Activated CD4-positive, alpha-beta T cell treated with anti-CD3 and anti-CD28 coated beads, Interleukin-2, amount 10 ng/mL, durations not matched to agents 24 days and 14 days (primary cell): ENCODE measurements at places on chromosomes 11 and 22. TPM values are rescaled to one million over a fixed set of nuclear protein-coding genes. Genes with fewer than 3 reads are reported as not detected.

KCNJ1 gene
- not detected in 2 replicates for total RNA-seq

PAK1 gene
- total RNA-seq = 32.1 and 33.1 TPM in 2 replicates

C11orf87 gene
- not detected in 2 replicates for total RNA-seq

TBX10 gene
- total RNA-seq = not detected in 2 replicates

GLYATL2 gene
- total RNA-seq = not detected in 2 replicates

B4GALNT4 gene
- 3.9 and 4.1 TPM in 2 replicates for total RNA-seq

TTC28 gene
- 1.3 and 2.2 TPM in 2 replicates for total RNA-seq

GLYAT gene
- total RNA-seq = not detected in 2 replicates

GRAMD1B gene
- total RNA-seq = 117 TPM in 2 replicates

DTX4 gene
- 0.17 and 0.47 TPM in 2 replicates for total RNA-seq

MISFA gene
- 3.4 and 3.5 TPM in 2 replicates for total RNA-seq

- peaks cover 20% of the 10 kb centered on the region for H3K36me3 ChIP-seq
- no peak overlapping the region for H3K4me3 ChIP-seq
Measured at GRCh38 chr11:62702246-62702645, 5.0 kb downstream of the BSCL2 start.

- H3K27me3 ChIP-seq = peaks cover 2% of the 10 kb centered on the region
- DNase-seq = peak; percentile 85
- peaks cover 81% of the 10 kb centered on the region for H3K4me1 ChIP-seq
- no peaks in the 10 kb centered on the region for H3K36me3 ChIP-seq
Measured at GRCh38 chr22:26648011-26648497, 9.3 kb upstream of the MIAT start.

DNA sequence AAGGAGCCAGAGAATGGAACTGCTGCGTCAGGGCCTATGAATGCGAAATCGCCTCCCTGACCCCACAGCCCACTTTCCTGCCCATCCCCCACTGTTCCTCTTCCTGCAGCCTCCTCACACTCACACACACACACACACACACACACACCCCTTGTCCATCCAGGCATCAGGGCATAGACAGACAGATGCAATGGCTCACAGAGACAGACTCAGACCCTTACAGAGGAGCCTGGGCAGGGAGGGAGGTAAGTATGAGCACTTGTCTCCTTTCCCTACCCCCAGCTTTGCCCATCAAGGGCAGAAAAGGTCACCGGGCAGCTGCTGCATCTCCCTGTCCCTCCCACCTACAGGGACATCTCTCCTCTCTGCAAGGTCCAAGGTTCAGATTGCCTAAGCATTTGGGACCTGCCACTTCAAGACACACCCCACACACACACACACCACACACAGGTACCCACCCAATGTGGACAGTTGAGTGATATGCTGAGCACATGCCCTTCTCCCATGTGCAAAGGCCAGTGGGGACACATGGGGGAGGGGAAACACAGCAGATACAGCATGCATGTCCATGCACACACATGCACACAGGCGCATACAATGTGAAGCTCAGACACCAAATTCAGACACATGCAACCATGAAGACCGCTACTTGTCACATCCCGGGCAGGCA lies 2.0 kb upstream of the NRXN2 start:
- peaks cover 14% of the 10 kb centered on the region for H3K4me1 ChIP-seq
- no peak overlapping the region for H3K4me3 ChIP-seq
- H3K36me3 ChIP-seq = peaks cover 21% of the 10 kb centered on the region
- peaks cover 26% of the 10 kb centered on the region for H3K27me3 ChIP-seq

DNA sequence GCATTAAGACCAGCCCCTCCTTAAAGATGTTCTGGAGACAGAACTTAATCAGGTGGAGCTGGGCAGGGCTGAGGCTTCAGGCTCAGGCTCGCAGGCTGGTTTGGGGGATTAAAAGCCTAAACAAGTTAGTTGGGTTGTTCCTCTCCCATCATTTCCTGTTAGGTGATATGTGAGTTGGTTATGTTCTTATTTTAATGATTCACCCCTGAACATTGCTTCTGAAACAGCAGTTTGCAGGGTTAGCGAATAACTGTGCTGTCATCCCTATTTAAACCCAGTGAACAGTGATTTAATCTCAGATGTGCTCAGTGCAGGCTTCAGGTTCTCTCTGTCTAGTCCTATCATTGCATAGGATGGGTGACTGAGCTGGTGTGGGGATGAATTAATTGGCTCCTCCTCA lies 47.4 kb upstream of the BIRC3 start:
- peaks cover 25% of the 10 kb centered on the region for H3K4me1 ChIP-seq
- peaks cover 46% of the 10 kb centered on the region for H3K27me3 ChIP-seq
- no peaks in the 10 kb centered on the region for H3K36me3 ChIP-seq
- no peak for DNase-seq
- peak overlapping the region; percentile 25 for H3K4me3 ChIP-seq

DNA sequence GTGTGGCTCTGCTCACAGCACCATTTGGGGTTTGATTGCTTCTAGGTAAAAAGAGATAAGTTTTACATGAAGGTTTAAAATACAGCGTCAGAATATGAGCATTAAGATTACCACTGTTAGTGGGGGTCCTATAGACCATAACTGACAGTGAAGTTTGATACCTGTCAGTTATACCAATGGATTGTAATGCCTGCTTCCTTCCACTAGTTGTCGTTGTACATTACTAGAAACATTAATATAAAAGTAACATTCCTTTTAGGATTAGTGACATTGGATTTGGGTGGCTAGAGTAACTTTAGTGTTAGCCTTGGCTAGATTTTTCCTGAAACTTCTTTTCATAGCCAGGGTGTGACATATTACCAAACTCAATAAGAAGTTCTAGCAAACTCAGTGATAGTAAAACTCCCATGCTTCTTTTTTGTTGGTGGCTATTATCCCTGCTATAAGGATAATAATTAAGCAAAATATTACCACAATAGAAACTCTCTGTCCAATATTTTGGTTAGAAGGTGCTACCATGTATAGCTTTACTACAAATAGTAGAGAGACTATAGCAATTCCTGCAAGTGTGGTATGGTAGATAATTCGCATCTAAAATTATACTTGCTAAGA lies 57.1 kb downstream of the FAM181B start:
- no peaks in the 10 kb centered on the region for H3K27me3 ChIP-seq
- no peaks in the 10 kb centered on the region for H3K4me1 ChIP-seq
- no peak overlapping the region for H3K4me3 ChIP-seq
- H3K27ac ChIP-seq = no peak overlapping the region
- no peaks in the 10 kb centered on the region for H3K36me3 ChIP-seq
- no peak for DNase-seq

- no peak overlapping the region for H3K4me3 ChIP-seq
- H3K4me1 ChIP-seq = no peaks in the 10 kb centered on the region
- DNase-seq = no peak
- H3K27me3 ChIP-seq = peaks cover 16% of the 10 kb centered on the region
- H3K36me3 ChIP-seq = no peaks in the 10 kb centered on the region
Measured at GRCh38 chr22:39184586-39185577, 32.4 kb upstream of the CBX7 start.

GRCh38 chr11:33021937-33022336 lies 6.3 kb downstream of the DEPDC7 start:
- H3K36me3 ChIP-seq = no peaks in the 10 kb centered on the region
- DNase-seq = no peak
- peaks cover 2% of the 10 kb centered on the region for H3K4me1 ChIP-seq

DNA sequence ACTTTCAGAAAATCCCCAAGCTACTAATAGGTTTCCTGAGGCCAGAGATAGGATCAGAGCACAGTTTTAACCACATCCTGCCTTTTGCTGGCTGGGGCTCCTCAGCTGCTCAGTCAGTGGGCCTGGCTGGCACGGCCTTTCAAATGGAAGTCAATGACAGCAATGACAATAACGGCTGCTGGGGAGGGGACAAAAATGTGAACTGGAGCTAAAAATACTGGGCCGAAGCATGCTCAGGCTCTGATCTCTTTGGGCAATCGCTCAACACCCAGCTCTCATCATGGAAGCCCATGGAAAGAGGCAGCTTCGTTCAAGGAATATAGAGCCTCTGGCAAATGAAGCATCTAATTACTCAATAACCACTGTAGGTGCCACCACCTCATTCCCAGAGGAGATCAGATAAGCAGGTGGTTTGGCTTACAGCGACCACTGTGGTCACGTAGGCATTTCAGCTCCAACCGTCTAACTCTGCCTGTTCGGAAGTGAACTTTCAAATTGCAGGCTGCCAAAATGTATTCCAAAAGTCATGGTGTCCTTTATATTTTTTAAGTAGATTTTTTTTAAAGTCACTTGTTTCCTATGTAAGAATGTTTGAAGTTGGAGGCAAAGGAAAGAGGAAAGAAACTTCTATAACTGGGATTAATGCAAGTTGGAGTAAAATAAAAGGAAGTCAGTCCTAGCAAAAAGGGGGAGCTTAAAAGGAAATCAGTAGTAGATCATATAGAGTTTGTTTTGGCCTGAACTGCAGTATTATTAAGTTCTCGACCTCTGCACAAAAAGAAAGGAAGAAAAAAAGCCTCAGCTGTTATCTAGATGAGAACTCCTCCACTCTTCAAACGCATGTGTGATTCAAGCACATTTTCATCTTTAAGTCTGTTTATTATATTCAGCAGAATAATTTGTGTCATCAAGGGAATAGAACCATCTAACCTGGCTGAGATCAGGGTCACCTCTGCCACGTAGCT lies 14.1 kb downstream of the WT1 start:
- H3K36me3 ChIP-seq = no peaks in the 10 kb centered on the region
- H3K27me3 ChIP-seq = peaks cover 53% of the 10 kb centered on the region
- peak overlapping the region; percentile 47 for H3K4me3 ChIP-seq
- peak; percentile 80 for DNase-seq
- H3K4me1 ChIP-seq = peaks cover 13% of the 10 kb centered on the region

DNA sequence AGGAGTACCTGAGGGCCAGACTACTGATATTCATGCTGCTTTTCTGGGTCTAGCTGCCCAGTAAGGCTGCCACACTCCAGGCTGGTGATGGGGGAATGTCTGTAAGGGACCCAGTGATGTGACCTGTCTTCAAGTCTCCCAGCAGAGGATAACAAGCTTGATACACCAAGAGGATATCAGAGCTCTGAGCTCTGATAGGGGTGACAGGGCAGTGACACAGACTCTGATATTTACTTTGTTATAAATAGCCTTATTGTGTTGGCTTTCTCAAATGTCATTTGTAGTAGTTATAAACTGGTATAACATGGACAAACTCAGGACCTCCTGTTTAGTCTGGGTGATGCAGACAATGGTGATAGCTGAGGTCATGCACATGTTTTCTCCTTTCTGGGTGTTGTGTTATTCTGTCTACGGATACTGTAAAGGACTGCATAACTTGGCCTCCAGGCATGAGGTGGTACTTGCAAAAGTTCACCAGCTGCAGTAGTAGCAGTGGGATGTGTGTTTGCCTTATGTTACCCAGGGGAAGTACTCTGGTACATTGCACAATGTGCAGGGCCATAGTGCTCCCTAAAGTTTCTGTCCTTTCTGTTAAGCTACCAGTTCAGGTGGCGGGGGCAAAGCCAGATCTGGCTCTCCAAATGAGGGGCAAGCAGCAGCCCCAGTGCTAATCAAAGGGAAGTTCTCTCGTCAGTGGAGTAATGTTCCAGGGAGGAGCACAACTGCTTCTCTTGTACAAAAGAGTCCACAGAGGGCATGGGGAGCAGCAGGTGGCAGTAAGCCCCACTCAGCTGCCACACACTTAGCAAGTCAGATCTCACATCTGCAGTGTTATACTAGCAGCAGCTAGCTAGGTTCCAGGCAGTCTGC lies 812.2 kb downstream of the JRKL start:
- no peaks in the 10 kb centered on the region for H3K4me1 ChIP-seq
- H3K4me3 ChIP-seq = no peak overlapping the region
- H3K27ac ChIP-seq = no peak overlapping the region

DNA sequence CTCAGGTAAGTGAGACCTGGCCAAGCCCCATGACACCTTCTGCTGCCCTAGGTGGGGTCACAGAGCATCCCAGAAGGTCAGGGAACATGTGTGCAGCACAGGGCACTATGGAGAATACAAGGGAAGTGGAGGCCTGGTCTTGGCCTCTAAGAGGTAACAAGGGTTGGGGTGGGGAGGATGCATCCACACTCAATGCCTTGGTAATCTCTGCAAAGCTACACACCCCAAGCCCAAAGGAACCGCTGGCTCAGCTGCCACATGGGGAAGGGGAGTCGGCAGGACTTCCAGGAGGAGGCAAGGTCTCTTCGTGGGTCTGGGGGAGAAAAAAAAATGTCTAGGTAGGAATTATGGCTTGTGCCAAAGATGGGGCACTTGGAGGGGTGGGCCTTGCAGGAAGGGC lies 17.3 kb downstream of the CD5 start:
- peaks cover 60% of the 10 kb centered on the region for H3K4me1 ChIP-seq
- H3K36me3 ChIP-seq = peaks cover 90% of the 10 kb centered on the region
- no peaks in the 10 kb centered on the region for H3K27me3 ChIP-seq

GRCh38 chr11:19329970-19330369 lies 89.2 kb upstream of the E2F8 start:
- H3K4me3 ChIP-seq = no peak overlapping the region
- no peak overlapping the region for H3K27ac ChIP-seq
- no peaks in the 10 kb centered on the region for H3K36me3 ChIP-seq
- DNase-seq = no peak
- H3K4me1 ChIP-seq = no peaks in the 10 kb centered on the region

DNA sequence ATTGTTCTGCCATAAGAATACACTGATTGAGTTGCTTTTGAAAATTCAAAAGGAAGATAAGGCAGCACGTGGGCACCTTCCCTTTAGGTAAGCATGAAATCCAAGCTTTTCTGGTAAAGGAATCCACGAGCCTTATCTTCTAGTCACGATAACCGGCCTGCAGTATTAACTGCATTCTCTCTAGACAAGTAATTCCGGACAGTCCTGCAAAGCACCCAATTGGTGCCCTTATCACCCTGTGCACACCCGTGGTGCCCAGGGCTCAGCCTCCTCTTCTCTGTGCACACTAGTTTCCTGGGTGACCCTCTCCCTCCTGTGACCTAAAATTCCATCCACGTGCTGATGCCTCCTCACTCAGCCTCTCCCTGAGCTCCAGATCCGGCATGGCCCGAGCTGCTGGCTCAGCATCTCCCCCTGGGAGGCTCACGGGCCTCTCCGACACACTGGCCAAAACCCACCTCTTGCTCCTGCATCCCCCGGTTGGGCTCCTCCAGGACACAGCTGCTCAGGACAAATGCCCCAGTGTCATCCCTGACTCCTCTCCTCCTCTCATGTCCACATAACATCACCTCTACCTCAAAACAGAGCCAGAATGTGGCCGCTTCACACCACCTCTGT lies 63.7 kb downstream of the PACSIN2 start:
- H3K4me3 ChIP-seq = no peak overlapping the region
- no peak for DNase-seq
- H3K27me3 ChIP-seq = no peaks in the 10 kb centered on the region
- H3K27ac ChIP-seq = no peak overlapping the region

DNA sequence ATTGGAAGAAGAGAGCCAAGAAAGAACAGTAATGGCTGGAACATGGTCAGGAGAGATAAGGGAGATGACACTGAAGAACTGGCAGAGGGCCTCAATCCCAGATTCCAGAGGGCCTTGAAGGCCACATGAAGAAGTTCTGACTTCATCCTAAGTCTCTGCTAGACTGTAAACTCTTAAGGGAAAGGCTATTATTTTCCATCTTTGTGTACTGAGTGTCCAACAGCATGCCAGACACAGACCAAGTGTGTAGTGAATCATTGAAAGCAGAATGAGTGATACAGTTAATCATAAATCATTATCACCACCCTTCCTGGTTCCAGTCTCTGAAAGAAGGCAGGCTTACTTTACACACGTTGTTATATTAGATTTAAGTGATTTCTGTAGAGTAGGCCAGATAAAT lies 185.3 kb upstream of the C11orf87 start:
- no peak overlapping the region for H3K4me3 ChIP-seq
- no peak overlapping the region for H3K27ac ChIP-seq
- H3K4me1 ChIP-seq = no peaks in the 10 kb centered on the region
- no peaks in the 10 kb centered on the region for H3K36me3 ChIP-seq
